AG04450 (cell line): ENCODE measurements at places on chromosomes 3 and 15.

DNA sequence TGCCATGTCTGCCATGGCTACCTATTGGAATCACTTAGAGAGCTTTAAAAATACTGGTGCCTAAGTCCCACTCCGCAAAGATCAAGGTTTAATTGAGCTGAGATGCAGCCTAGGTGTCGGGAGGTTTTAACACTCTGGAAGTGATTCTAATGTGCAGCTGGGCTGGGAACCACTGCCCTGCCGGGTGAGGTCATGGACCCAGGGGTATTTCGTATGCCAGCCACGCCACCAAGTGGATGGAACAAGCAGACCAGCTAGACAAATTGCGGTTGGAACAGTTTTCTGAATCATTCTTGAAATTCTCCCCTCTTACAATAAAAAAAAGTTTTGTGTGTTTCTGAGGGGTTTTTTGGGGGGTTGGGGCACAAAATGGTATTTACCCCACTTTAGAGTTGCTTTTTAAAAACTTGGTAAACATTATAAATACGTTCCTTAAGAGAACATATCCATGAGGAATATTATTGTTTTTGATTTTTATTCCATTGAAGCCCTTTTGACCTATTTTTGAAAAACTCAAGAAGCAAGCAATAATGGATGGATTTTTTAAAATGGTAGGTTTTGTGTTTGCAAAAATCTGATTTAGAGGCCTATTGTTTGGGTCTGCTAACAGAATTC lies 66.2 kb upstream of the CSTA start:
- DNase-seq: peak; percentile 7

DNA sequence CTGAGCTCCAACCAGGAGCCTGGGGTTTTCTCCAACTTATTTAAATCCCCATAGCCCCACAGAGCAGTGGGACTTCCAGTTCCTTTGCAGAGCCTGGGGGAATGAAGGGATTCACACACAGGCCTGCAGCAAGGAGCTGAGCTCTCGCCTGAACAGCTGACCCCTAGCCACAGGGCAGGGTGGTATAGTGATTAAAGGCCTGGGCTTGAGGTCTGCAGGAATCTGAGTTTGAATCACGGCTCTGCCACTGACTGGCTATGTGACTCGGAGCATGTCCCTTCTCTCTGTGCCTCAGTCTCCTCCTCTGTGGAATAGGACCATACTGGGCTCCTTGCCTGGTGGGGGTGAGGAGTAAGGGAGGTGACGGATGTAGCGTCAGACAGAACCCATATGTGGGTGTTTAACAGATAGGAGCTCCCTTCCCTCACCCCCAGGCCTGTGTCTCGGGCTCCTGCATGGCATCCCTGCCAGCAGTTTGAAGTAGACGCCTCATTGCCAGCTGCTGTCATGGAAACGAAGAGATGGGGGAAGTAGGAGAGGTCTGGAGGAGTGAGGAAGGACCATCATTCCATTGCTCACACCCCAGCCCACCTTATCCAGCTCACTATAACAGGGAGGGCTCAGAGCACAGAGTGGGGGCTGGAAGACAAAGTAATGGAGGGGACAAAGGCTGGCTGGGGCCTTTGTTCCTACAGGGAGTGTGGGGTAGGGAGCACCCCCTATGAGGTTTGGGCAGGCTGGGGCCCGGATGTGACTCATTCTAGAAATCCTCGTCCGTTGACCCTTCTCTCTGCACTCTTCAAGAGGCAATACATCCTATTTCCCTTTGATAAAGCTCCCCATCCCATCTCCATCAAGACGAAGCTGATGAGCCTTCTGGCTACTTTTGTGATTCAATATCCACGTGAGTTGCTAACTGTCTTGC lies 14.8 kb downstream of the HRH1 start:
- DNase-seq: peak; percentile 32

GRCh38 chr3:158260392-158260791 lies 150.5 kb downstream of the RSRC1 start:
- DNase-seq: no peak

DNA sequence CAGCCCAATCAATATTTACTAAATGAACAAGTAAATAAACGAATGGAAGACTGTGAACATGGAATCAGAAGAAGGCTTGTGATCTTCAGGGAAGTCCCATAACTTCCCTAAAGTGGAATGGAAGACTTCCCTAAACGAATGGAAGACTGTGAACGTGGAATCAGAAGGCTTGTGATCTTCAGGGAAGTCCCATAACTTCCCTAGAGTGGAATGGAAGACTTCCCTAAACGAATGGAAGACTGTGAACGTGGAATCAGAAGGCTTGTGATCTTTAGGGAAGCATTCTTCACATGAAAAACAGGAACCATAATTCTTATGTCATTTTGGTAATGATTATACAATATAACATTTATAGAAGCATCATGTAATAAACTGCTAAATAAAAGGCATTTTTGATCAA lies 38.8 kb downstream of the EOGT start:
- no peak for DNase-seq

DNA sequence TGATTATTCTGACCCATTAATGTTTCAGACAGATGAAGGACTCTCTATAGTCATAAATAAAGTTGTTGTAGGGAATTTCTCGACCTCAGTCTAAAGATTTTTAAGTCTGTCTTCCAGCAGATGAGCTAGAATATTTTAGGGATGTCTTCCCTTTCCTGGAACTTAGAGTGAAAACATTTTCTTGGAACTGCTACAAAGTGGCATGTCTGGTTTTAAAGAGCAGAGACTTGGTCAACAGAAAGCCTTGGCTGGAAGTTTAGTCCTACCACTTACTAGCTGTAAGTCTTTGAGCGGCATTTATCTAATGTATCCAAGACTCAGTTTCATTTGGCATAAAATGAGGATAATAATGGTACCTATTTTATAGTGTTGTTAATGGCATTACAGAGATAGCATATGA lies 120.0 kb upstream of the TGFBR2 start:
- no peak for DNase-seq

GRCh38 chr3:183123891-183124290 lies 24.6 kb upstream of the MCCC1 start:
- no peak for DNase-seq
